ENCODE measurements at places on chromosomes 1 and 21.

GRCh38 chr1:150386592-150386991 is 22.6 kb downstream of the RPRD2 start:
- DNase-seq: no peak

DNA sequence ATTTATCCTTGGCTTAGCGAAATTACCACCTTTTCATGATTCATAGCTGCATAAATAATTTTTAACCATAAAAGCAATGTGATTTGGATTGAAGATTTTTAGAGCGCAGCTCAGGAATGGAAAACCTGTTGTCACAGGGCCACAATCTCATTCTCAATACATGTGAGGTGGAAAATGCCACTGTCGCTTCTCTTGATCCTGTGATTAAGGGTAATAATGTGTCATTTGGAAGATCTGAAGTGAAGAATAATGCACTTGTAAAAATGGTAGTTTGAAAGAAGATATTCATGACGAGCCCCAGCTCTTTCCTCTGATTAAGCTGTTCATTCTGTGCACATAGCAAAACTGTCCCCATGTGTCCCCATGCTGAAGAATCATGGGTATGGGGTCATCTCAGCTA is 230.4 kb downstream of the BACH1 start:
- DNase-seq: no peak

DNA sequence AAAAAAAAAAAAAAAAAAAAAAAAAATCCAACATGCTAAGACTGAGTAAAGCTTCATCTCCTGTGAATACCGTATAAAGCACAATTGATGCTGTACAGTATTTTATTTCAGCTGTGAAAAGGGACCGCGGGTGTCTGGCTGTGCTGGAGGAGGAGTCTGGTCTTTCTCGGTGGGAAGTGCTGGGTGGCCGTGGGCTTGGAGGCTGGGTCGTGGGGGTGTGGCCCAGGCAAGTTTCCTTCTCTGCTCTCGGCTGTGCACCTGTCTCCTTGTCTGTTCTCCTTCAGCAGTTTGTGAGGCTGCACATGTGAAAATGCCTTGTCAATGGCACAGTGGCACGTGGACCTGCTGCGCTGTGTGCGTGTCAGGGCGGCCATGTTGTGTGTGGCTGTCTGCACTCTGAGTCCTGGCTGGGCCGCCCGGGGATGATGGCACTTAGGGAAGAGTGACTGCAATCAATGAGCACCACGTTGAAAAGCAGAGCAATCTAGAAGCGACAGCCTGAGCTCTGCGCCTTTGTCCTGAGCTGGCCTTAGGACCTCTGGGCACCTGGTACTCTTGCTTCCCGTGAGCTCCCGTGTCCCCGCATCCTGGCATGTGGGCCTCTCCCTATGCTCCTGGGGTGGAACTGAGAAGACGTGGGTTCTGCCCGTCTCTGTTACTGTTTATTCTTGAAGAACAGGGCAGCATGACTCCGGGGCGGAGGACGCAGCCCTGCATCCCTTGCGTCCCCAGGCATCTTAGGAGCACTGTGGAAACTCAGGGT is 14.5 kb downstream of the AGPAT3 start:
- no peak for DNase-seq

DNA sequence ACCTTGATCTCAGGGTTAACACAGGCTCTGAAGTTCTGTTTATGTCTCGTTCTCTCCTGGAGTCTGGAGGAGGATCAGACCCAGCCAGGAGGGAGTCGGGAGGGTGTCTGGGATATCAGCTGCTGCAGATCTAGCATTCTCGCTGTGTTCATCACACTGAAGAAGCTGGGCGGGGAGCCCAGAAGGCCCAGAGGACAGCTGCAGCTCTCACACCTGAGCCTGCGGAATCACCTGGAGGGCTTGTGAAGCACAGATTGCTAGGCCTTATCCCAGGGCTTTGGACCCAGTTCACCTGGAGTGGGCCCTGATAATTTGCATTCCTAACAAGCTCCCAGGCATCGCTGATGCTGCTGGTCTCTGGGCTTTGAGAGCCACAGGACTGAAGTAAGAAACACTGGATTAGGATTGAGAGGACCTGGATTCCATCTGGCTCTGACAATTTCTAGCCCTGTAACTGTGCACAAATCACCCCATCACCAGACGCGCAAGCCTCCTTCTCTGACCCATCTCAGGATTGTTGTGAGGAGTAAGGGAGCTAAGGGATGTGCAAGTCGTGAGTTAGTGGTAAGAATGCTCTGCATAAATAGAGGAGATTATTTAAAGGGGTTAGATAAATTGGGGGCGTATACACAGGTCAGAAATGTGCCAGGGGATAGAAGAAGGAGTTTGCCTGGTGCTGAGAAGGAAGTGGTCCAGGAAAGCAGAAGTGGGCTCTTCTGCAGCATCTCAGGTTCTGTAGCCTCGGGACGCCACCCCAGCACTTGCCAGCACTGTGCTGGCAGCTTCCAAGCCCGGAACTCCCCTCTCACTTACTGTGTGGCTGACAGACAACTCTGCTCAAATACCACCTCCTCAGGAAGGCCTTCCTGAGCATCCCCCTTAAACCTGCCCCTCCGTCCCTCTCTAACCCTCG is 19.1 kb downstream of the ABCA4 start:
- DNase-seq: no peak

- no peak for DNase-seq
Observed at GRCh38 chr21:33236766-33237165, 7.0 kb downstream of the IFNAR2 start.

GRCh38 chr1:21449906-21450305 is 10.0 kb downstream of the NBPF3 start:
- DNase-seq: no peak

DNA sequence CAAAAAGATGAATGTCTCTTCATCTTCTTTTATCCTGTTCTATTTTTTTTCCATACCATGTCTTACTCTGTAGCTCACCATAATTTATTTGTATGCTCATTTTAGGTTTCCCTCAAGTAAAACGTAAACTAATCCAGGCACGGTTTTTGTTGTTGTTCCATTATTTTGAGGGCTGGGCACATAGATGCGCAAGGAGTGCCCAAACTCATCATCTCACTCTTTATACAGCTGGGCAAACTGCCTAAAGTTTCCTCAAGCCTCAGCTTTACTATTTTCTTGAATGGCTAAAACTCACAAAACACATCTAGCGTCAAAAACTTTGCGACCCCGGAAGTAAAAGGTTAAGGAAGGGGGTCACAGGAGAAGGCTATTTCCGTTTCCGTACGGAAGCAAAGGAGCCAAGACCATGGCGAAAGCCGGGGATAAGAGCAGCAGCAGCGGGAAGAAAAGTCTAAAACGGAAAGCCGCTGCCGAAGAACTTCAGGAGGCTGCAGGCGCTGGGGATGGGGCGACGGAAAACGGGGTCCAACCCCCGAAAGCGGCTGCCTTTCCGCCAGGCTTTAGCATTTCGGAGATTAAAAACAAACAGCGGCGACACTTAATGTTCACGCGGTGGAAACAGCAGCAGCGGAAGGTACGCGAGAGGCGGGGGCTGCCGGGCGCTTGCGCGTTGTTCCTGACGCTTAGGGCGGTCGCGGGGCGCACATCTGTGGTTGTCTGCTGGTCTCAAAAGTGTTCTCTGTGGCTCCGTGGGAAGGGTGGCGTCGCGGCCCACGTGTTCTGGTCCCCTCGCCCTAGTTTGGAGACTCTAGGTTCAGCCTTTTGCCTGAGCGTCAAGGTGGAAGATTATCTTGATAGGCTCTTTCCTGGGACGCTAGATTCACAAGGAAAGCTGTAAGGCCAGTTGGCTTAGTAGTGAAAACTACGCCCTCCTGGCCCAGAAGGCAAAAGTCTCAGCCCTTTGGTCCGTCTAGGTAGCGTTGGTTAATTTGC is at the start of gene RPF1:
Gene RPF1 (plus strand): TSS at position 391 of the 993 bp plus-strand sequence. CDS start 16 bp downstream, at position 407.
- peak; percentile 17 for DNase-seq

DNA sequence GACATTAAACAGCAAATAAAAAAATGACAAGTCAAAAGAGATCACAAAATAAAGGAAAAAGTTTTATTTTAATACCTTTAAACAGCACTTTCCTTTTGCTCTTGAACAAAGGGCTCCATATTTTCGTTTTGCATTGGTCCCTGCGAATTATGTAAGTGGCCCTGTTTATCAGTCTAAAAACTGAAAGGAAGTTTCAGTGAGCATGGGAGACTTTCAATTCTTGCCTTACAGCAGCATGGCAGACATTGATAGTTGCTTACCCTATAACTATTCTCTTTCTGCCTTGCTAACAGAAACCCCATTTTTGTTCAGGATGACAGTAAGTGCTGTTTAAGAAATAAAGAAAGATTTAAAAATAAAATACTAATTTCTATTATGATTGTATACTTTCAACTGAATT is 5.2 kb upstream of the SH3GLB1 start:
- no peak for DNase-seq

DNA sequence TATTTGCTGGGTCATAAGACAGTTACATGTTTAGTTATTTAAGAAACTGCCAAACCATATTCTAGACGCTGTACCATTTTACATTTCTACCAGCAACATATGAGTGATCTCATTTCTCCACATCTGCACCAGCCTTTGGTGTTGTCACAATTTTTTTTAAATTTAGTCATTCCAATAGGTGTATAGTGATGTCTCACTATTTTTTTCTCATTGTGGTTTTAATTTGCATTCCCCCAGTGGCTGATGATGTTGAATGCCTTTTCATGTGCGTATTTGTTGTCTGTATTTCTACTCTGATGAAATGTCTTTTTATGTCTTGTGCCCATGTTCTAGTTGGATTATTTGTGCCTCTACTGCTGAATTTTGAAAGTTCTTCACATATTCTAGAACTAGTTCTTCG is 38.4 kb downstream of the NFASC start:
- no peak for DNase-seq

GRCh38 chr1:35287807-35288640 is 19.5 kb downstream of the ZMYM4 start:
- peak; percentile 40 for DNase-seq

- DNase-seq: no peak
Observed at GRCh38 chr1:61190153-61190552, 107.8 kb downstream of the NFIA start.

DNA sequence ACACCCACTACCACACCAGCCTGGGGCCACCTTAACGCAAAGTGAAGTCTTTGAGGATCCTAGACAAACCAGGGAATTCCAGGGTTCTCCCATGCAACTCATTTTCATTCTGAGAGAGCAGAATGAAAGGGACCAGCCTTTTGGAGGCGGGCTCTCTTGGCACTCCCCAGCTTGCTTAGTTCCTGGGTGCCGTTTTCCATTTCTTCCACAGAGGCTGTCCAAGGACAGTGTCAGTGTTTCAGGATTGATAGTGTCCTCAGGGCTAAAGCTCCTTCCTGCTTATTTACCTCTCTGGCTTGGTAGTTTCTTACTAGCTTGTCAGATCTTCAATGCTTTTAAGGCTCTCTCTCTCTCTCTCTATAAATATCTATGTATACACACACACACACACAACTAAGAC is 30.1 kb upstream of the GNG4 start:
- no peak for DNase-seq

- no peak for DNase-seq
Observed at GRCh38 chr1:218516526-218516925, 171.4 kb downstream of the TGFB2 start.

GRCh38 chr1:8822373-8823294 is 5.2 kb upstream of the RERE start:
- DNase-seq: peak; percentile 77

DNA sequence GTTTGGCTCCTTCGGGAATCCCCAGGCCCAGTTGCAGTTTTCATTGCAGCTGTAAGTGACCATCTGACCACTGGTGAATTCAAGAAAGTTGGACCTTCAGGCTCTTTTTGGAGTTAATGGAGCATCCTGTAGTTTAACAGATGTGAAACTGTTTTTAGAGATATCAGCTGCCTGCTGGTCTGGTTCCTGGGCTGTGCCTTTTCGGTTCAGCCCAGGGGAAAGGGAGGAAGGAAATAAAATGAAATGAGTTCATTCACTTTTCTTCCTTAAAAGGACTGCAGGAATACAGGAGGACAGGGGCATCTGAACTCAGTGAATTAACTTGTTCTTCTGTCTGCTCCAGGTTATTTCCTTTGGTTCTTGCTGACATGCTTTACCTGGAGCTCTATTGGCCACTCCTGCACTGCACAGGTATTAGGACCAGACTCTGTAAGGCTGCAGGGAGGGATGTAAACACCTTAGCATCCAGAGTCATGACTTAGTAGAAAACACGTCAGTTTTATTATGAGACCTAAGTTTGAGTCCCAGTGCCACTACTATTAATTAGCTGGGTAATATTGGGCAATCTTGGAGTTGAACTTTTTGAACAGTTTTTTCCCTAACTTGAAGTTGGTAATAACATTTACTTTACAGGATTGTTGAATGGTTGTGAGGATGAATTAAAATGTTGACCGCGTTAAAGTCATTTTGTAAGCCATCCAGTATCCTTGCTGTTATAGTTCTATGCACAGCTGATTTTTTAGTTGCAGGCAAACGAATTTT is 83.6 kb downstream of the LRRC8D start:
- DNase-seq: no peak

- no peak for DNase-seq
Observed at GRCh38 chr1:21852282-21853130, 40.4 kb downstream of the LDLRAD2 start.

All from AG04449 (cell line).